ENCODE measurements at places on chromosomes 4 and X.

DNA sequence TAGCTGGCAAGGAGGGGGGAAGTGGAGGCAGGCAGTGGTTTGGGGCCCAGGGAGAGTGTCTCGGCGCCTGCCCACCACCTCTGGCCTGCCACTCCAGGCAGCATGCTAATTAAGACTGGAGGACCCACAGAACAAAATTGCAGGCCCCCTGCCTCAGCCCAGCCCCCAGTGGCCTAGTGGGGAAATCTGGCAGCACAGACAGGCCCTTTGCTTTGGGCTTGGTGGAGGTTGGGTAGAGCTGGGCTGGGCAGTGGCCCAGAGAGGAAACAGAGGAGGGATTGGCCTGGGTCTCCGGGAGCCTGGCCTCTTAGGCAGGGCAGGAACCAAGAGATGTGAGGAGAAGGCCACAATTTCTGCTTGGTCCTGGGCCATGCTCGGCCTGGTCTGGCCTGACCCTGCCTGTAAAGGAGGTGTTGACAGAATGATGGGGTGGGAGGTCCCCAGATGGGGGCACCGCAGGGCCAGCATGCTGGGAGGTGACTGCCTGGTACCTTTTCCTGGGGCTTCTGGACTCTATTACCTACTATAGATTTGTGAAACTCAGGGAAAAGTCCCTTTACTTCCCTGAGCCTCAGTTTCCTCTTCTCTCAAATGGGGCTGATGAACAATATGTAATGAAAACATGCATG, 92.4 kb upstream of the PJA1 start:
- DNase-seq, result no peak

- DNase-seq, result no peak
Measured at GRCh38 chr4:72546456-72546855, 22.6 kb downstream of the ADAMTS3 start.

GRCh38 chr4:99921174-99921573, 25.2 kb downstream of the DNAJB14 start:
- DNase-seq, result no peak

DNA sequence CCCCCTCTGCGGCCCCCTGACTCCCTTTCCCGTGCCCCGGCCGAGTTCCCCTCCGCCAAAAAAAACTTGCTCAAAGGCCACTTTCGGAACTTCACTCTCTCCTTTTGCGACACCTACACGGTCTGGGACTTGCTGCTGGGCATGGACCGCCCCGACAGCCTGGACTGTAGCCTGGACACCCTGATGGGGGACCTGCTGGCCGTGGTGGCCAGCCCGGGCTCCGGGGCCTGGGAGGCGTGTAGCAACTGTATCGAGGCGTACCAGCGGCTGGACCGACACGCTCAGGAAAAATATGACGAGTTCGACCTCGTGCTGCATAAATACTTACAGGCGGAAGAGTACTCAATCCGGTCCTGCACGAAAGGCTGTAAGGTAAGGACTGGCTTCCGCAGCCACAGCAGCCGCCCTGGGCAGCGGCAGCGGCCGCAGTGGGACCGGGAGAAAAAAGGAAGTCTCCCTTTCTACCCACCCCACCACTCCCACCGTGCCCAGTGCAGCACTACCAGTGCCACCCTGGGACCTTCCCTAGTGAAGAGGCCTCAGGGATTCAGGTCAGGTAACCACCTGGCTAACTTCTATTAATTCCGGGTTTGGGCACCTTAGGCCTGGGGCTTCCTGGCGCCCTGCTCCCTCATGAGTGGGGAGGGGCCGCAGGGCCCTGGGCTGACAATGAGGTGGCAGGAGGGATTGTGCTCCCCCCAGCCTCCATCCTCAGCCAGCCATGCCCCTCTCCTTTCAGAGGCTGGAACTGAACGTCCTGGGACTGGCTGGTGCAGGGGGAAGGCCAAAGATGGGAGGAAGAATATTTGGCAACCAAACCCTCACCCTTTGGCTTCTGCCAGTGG, 1.9 kb downstream of the NALF2 start:
- no peak for DNase-seq

- DNase-seq, result no peak
Measured at GRCh38 chrX:75276666-75277065, 2.8 kb downstream of the UPRT start.

DNA sequence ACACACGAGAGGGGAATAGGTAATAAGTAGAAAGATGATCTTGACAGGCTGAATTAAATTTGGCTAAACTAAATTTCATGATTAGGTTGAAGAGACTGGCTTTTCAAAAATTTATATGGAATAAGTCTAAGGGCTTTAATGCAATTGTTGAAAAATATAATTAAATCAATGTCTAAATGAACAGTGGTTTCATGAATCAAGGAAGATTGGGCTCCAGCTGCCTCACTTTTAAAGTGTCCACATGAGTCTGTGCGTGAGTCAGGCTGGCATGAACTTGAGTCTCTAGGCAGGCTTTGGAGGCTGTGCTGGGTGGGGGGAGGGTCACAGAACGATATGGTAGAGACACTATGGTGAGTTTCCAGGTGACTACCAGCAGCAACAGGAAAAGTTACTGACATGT, 111.9 kb downstream of the SORBS2 start:
- no peak for DNase-seq

DNA sequence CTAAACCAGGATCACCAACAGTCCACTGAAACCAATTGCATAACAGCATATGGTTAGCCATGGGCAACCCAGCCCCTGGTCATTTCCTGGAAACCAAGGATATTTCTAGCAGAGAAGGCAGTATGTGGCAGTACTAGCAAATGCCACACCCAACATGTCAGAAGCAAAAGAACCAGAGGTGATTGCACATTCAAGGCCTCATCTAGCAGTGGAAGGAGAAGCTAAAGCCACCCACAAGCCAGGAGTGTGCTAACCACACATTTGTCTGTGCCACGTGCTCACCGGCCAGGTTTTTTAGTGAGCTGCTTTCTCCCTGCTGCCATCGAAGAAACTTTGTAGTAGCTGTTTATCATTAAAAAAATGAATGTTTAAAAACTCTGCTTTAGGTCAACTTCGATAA, 42.0 kb downstream of the TEC start:
- DNase-seq, result no peak

GRCh38 chrX:24838629-24839028, 144.9 kb downstream of the POLA1 start:
- no peak for DNase-seq

GRCh38 chrX:28324321-28324721, 262.9 kb upstream of the IL1RAPL1 start:
- DNase-seq, result no peak

DNA sequence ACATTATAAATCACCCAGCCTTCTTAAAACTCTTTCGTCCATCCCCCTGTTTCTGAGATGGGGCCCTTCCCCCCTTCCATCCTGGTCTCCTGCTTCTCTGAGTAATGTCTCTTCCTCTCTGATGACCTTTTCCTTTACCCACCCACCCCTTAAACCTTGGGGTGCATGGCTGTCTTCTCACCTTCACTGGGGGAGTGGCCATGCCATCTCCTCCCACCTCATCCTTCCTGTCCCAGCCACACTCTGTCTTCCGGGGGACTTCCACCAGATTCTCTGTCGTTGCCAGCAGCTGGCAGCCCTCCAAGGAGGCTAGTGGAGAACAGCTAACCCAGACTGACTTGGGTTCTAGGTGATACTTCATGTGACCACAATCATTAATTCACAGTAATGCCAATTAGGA, 83.2 kb upstream of the SCML1 start:
- DNase-seq, result no peak

- DNase-seq, result no peak
Measured at GRCh38 chr4:13289391-13289790, 194.7 kb downstream of the RAB28 start.

DNA sequence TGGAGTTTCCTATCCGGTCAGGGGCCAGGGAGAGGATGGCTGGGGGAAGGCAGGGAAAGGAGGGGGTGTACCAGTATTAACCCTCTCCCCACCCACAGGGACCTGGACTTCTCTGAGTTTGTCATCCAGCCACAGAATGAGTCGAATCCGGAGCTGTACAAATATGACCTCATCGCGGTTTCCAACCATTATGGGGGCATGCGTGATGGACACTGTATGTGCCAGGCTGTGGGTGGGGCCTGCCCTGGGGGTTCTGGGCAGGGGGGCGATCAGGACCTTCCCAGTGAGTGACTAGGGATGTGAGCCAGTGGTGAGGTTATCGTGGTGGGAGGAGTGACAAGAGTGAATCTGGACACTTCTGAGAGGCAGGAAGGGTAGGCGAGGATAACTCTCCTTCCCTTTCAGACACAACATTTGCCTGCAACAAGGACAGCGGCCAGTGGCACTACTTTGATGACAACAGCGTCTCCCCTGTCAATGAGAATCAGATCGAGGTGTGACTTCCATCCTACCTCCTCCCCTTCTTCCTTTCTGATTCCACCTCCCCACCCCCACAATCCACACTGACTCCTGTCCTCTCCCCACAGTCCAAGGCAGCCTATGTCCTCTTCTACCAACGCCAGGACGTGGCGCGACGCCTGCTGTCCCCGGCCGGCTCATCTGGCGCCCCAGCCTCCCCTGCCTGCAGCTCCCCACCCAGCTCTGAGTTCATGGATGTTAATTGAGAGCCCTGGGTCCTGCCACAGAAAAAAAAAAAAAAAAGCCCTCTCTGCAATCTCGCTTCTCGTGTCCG, 14.6 kb downstream of the USP11 start:
- DNase-seq, result no peak

- DNase-seq, result no peak
Measured at GRCh38 chr4:169225812-169226211, 44.9 kb downstream of the SH3RF1 start.

- DNase-seq, result no peak
Measured at GRCh38 chrX:53724872-53725271, 38.4 kb upstream of the HUWE1 start.

- DNase-seq, result no peak
Measured at GRCh38 chr4:12846368-12846767, 637.8 kb downstream of the RAB28 start.

DNA sequence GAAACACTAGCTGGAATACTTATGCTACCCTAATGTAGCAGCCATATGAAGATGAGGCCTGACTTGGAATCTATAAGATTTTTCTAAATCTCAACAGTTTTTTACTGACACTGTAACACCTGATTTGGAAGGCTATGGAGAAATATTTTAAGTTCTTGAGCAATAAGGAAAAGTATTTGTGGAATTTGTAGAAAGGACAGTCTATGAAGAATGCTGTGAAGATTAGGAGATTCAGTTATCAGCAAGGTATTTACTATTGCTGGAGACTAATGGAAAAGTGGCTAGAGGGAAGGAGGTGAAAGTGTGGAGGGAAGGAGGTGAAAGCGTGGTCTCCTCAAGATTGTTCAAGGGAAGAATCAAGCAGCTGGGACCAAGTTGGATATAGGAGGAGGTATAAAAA, 190.0 kb upstream of the EMCN start:
- DNase-seq, result no peak

DNA sequence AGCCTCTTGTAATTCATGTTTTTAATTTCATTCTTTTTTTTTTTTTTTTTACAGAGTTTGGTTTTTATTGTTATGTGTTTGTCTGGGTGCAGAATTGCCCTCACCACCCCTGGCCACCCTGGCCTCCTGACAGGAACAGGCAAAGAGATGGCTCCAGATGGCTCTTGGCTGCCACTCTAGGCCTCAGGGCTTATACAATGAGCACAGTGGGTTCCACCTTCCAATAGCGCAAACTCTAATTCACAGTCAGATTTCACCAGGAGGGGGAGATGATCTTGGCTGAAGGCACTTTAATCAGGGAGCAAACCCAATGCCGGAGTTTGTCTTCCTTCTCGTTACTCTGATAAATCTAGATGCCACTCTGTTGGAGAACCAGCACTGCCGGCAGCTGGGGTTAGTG, 24.8 kb downstream of the CPE start:
- DNase-seq, result no peak

- DNase-seq, result no peak
Measured at GRCh38 chr4:130393231-130393630, 1297.3 kb downstream of the C4orf33 start.

GRCh38 chrX:41409006-41409405, 38.1 kb upstream of the NYX start:
- DNase-seq, result no peak

DNA sequence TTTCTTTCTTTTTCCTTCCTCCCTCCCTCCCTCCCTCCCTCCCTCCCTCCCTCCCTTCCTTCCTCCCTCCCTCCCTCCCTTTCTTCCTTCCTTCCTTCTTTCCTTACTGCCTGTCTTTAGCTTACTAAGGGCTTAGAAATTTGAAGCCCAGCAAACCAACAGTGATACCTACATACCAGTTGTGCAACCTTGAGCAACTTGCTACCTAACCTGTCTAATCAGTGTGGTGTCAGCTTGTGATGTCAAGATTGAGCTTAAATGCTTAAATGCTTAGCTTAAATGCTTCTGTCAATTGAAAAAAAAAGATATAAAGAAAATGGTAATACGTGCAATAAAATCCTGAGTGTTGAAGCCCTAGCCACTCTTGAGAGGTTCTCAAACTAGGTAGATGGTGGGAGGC, 728.6 kb downstream of the TRIML1 start:
- DNase-seq, result no peak

DNA sequence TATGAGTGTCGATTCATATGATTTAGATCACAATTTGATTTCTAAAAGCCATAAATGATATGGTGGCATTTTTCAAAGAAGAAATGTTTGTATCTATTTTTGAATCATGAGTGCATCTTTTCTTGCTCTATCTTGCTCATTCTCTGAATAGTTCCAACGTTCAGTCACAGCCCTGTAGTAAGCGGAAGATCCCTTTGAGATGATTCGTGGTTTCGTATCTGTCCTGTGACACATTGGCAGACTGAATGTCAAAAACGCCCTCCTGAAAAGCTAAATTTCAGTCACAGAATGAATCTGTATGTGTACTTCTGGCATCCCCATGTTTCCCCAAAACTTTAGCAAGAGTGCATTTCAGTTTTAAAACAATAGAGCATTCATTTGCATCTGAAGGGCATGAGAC, 1066.9 kb upstream of the TENM3 start:
- no peak for DNase-seq

- DNase-seq, result no peak
Measured at GRCh38 chrX:150198776-150199175, 164.3 kb upstream of the MAMLD1 start.

DNA sequence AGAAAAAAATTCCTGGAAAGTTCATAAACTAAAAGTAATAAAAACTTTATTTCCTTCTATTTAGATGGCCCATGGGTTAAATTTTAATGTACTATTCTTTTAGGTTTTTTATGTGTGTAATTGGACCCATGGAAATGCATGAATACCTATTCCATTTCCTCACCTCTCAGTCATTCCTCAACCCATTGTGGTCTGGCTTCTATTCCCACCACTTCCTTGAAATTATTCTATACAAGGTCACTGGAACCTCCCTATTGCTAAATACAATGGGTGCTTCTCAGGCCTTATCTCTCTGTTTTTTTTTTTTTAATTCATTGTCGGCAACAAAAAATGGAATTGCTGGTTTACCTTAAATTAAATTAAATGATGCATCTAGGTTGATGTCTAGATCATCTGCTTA, 17.2 kb downstream of the SLC39A8 start:
- DNase-seq, result no peak

GRCh38 chr4:168637872-168638756, 141.3 kb downstream of the PALLD start:
- no peak for DNase-seq

DNA sequence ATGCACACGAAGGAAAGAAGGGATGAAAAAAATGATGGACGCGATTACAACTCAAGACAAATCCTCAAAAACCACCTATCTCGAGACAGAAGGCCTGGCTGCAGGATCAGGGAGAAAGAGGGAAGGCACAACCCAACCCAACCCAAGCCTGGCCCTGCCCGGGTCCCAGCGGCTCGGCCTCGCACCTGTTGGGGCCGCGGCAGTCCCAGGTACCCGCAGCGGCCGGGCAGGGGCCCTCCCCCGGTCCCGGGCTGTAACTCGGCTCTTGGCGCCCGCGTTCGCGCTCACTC, 464 bp downstream of the RASGEF1B start:
- DNase-seq, result no peak

Data from stimulated activated CD8-positive, alpha-beta memory T cell treated with anti-CD3 and anti-CD28 coated beads, Interleukin-7, amount 100 ng/mL, for 1 hour (primary cell).